ENCODE measurements at places on chromosomes 7 and 10.
A peak's percentile ranks its signal among the peaks of the same experiment; 100 is the strongest.

- no peak for ATAC-seq
Measured at GRCh38 chr10:63343476-63343875, 122.3 kb downstream of the JMJD1C start.

DNA sequence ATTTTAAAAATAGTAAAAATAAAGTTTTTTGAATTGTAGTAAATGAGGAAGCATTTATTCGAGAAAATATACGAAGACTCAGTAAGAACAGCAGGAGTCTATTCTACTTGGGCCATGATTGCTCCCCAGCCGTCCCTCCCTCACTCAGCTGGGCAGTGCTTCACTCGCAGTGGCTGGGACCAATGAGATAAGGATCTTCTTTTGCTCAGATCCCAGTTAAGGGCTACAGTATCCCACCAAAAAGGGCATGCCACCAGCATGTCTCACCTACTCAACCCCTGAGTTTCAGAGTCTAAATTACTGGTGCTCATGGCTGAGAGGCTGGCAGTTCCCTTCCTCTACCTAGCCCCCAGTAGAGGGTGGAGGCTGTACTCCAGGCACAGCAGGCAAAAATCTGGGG, 455.7 kb upstream of the PFKP start:
- ATAC-seq, result no peak

- no peak for ATAC-seq
Measured at GRCh38 chr7:93044147-93044810, 73.5 kb downstream of the SAMD9 start.

DNA sequence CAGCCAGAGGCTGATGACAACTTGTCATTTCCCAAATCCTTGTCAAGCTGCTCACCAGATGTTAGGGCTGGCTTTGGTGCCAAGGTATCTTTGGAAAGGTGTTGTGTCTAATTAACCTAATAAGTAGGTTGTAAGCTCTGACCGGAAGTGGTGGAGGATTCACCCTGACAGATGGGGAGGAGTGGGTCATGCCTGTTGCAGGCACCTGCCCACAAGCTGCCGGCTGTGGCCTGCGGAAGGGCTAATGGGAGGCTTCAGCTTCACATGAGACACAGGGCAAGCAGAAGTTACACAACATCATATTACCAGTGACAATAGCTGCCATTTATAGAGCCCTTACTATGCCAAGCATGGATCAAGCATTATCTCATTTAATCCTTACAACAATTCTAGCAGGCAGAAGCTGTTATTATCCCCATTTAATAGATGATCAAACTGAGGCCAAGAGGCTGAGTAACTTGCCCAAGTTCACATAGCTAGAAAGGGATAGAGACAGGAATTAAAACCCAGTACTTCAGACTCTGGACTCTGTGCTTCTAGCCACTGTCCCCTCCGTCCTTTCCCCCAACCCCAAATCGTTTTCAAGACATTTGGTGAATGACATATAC, 63.1 kb upstream of the DUSP5 start:
- ATAC-seq, result no peak

- ATAC-seq, result no peak
Measured at GRCh38 chr7:1758028-1758858, 88.2 kb downstream of the ELFN1 start.

DNA sequence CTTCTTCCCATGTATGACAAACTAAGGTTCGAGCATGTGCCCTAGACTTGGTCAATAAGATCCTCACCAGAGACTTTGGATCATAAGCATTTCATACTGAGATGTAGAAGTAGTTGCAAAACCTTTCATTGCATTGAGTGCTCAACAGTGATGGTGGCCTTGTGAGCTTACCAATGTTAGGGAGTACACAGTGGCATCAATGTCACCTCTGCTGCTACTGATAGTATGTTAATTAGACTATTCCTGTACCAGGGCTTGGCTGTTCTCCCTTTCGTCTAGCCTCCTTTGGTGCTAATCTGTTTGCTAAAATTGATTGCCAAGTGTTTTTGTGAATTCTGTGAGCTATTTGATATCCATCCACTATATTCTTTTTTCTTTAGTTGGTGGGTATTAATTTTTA, 264.5 kb upstream of the SEMA3C start:
- ATAC-seq, result no peak

DNA sequence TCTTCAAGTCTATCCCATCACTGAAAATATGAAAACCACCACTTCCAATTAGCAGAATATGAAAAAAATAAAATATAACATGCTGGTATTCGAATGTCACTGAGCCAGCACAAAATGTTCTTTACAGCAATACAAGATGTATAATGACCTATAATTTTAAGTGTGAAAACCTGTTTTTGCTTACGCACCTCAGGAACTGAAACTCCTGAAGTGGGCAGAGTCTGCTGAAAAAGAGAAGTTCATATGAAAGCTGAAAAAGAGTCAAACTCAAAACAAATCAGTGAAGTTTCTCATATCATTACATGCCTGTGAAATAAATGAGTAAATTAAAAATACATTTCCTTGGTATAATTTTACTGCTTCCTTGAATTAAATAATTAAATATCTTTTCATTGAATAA, 272.5 kb downstream of the DGKB start:
- no peak for ATAC-seq

- no peak for ATAC-seq
Measured at GRCh38 chr10:126160971-126161630, 227.2 kb downstream of the ADAM12 start.

GRCh38 chr10:17661510-17661909, 17.6 kb downstream of the STAM start:
- ATAC-seq, result peak; percentile 54

- no peak for ATAC-seq
Measured at GRCh38 chr7:47671358-47671757, 89.4 kb upstream of the TNS3 start.

DNA sequence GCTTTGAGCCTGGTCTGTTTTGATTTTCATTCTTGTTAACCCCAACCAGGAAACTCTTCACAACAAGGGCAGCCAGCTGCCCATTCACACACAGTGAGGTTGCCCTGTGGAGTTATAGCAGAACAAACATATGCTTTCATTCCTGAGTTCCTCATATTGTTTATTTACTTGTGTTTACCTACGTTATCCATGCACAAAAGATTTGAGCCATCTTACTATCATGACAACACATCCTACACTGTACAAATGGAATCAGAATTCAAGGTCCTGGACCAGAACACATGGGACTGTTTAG, 21.7 kb upstream of the BMPER start:
- no peak for ATAC-seq

DNA sequence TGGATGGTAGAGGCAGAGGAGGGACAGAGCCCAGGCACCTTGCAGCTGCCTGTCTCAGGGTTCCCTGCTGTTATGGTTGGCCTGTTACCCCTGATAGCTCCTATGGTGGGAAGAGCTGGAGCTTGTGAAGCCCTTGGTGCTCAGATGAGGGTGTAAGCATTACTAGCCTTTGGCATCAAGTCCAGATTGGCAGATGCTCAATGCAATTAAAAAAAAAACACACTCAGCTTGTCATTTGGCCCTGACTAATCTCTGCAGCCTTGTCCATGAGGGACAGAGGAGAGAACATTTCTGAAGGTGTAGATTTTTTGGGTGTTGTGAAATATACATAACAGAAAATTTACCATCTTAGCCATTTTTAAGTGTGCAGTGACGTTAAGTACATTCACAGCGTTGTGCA, 86.3 kb downstream of the PLPP4 start:
- no peak for ATAC-seq

GRCh38 chr7:67553378-67553777, 556.7 kb downstream of the TYW1 start:
- no peak for ATAC-seq

- ATAC-seq, result no peak
Measured at GRCh38 chr10:78780551-78780961, 288.2 kb upstream of the ZMIZ1 start.

GRCh38 chr10:5840314-5841307, 27.4 kb upstream of the GDI2 start:
- no peak for ATAC-seq

DNA sequence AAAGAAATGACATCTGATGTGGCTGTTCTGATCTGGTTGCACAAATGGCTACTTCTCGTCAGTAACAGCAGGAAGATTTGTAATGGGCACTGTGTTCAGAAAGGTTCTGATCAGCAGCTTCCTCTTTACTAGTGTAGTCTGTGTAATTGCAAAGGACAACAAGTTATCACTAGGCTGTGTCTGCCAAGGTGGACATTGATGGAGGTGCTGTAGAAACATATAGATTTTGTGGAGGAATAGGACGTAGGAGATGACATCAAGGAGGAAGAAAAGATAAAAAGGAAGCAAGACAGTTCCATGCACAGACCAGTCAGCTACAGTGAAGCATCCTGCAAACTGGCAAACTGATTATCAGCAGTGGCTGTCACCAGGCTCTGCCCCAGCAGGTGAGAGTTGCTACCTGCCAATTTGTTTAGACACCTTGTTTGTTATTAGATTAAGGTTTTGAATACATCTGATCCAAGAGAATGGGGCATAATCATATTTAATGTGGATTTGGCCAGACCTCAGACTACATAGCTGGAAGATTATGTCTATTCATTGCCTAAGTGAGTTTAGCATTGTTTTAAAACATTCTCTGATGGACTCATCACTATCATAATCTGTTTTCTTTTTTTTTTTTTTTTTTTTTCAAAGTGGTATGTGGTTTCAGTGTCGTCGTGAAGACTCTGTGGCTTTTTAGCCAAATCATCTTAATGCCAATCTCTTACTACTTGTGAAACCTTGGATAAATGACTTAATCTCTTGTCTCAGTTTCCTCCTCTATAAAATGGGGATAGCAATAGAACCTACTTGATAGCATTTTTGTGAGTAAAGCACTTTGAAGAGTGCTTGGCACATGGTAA, 417.9 kb upstream of the LRGUK start:
- peak; percentile 47 for ATAC-seq

GRCh38 chr10:21166557-21167287, 269.6 kb upstream of the NEBL start:
- ATAC-seq, result no peak

GRCh38 chr7:54961391-54961790, 57.4 kb upstream of the EGFR start:
- ATAC-seq, result no peak

- no peak for ATAC-seq
Measured at GRCh38 chr10:108620821-108621534, 1302.3 kb downstream of the XPNPEP1 start.

GRCh38 chr7:66454600-66455225, 174.0 kb upstream of the KCTD7 start:
- ATAC-seq, result peak; percentile 42

DNA sequence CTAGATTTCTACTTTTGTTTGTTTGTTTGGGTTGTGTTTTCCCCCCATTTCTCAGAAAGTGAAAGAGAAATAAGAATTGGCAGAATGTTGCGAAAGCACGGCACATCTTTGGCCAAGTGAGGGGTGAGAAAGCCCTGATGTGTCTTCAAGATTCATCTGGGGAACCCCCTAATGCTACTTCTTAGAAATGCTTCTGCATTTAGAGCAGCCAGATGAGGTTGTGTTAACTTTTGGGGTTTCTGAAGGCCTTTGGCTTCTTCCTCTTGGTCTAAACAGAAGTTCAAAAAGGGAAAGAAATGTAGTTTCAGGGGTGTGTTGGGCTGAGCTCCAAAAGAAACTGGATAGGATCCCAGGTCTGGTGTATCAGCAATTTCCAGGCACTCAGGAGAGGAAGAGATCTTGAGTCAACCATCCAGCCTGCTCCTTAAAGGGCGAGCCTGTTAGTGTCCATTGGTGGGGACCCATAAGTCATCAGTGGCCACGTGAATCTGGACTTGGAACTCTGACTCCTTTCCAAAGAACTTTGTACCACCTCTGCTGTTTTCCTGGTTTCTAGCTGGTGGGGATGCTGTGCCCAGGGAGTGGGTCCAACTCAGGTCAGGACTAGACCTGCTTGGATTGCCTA, 6.5 kb downstream of the DUSP5 start:
- peak; percentile 71 for ATAC-seq

DNA sequence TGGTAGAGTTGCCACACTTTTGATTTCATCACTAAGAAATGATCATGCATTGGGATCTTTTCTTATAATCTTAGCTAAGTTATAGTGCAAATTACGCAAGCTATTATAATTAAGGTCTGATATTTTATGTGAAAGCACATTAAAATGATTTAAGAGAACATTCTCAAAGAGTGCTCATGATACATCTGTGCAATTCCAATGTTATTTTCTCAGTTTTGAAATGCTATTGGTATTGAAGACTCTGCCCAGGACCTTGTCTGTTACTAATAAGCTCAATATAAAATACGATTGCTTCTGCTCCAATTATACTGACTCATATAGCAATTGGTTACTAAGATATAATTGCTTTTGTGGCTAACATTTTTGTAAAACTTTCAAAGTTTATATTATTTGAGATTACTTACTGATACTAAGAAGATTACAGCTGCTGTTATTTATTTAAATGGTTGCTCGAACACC, 180.9 kb downstream of the ADAM12 start:
- no peak for ATAC-seq

- no peak for ATAC-seq
Measured at GRCh38 chr10:35074266-35074665, 15.9 kb downstream of the CUL2 start.

GRCh38 chr10:63901228-63901627, 380.0 kb downstream of the REEP3 start:
- no peak for ATAC-seq

DNA sequence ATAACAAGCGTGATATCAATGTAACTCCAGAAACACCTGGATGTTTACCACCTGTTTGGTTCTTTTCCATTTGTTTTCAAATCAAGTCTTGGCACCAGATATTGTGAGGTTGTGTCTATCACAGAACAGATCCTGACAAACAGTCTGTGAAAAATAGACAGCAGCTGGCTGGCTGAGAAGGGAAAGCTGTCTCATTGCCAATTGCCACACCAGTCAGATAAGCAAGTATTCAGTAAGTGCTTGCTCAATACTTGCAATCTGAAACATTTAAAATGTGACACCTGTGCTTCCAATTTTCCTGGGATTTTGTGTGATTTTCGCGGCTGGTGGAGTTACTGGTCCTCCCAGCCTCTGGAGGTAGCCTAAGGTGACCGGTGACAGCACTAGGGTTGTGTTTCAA, 147.9 kb upstream of the MYO3A start:
- no peak for ATAC-seq

GRCh38 chr7:137296576-137296975, 47.0 kb downstream of the PTN start:
- no peak for ATAC-seq

- ATAC-seq, result no peak
Measured at GRCh38 chr7:6730343-6730633, 23.5 kb upstream of the ZNF12 start.

GRCh38 chr10:22386503-22386902, 41.2 kb downstream of the SPAG6 start:
- no peak for ATAC-seq

- ATAC-seq, result peak; percentile 92
Measured at GRCh38 chr10:77837248-77837924, 89.2 kb downstream of the DLG5 start.

All from activated T-helper 17 cell treated with anti-CD3 and anti-CD28 coated beads, Interleukin-2, amount 50 U/mL, for 72 hours (primary cell).